ENCODE measurements at places on chromosomes 4 and X. TPM values are rescaled to one million over a fixed set of nuclear protein-coding genes. Genes with fewer than 3 reads are reported as not detected.

SRPX gene
- 45.2 TPM for total RNA-seq

ARX gene
- not detected for total RNA-seq

HPSE gene
- 1.3 TPM for total RNA-seq

NLRP2B gene
- not detected for total RNA-seq

DRD5 gene
- total RNA-seq = not detected

LIMCH1 gene
- 232 TPM for total RNA-seq

EDA gene
- 12.8 TPM for total RNA-seq

MTMR8 gene
- total RNA-seq = 0.17 TPM

GAGE1 gene
- total RNA-seq = not detected

DNA sequence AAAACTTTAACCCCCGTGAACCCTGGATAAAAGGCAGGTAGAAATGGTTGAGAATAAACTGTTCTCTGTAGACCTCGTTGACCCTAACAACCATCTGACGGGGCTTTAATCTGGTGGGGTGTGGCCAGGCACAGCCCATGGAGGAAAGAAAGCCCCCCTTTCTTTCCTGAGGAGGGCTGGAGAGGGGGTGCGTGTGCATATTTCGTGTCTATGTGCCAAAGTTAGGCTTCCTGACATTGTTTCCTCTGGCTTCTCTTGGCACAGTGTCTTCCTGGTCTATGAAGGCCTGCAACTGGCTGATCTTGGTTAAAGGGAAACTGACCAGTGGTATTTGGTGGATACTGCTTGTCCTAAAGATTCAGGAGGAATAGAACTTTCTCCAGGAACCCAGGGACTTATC lies 97.1 kb downstream of the MGST2 start:
- DNase-seq = no peak

DNA sequence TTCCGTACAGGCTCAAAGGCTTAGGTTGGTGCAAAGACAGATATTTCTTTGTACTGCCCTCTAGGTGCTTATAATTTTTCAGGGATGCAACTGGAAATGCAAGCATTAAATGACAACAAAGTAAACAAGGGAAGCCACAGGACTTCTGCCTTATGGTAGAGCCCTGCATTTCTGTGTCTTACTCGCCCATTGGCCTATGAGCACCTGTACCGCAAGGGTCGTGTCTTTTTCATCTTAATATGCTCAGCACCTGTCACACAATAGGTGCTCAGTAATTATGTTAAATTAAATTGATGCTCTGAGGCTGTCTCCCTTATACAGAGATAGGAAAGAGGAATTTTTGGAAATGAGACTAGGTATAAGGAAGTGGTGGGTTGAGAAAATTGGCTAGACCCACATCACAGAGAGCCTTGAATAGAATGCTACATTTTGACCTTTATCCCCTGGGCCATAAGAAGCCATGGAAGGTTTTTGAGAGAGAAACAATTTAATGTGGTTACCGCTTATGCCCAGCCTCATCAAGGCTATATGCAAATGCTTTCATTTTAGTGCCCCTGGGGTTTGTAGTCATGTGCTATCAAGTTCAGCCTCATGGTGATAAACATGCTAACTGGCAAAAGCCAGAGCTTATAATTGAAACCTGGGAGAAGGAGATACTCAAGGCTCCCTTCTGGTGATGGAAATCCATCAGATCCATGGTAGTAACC lies 16.3 kb downstream of the VSIG4 start:
- DNase-seq = no peak

GRCh38 chrX:45952030-45952429 lies 593.2 kb downstream of the ZNF674 start:
- DNase-seq = no peak

GRCh38 chrX:9851890-9852289 lies 65.7 kb downstream of the SHROOM2 start:
- no peak for DNase-seq

DNA sequence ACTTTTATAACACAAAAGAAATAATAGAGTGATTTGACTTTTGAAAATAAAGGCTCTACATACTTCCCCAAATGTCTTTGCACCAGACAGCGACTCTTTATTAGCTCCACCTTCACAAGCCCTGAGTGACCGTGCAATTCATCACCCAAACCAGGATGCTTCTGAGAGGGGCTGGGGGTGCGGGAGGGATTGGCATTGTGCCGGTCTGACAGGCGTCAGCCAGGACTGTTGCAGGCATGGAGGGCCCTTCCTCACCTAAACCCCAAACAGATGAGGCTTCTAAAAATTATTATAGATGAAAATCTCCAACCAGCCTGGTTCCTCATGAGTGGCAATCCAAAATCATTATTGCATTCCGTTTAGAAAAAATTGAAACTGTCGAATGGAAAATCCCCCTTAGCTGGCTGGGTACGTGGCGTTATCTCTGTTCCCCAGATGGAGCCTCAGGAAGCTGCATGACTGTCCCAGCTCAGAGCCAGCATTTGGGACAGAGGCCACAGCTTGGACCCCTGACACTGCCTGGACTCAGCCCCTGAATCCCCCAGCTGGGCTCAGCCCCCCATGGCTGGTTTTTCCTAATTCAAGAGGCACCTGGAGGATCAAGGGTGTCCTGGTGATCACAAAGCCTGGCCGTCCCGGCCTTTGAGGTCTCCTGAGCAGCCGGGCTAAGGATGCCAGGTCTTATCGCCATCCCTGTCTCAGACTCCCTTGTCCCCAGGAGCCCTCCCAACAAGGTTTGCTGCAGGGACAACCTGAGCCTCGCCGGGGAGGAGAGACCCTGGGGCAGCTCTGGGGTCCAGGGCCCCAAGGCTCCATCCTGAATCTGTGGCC lies 60.4 kb downstream of the SORCS2 start:
- no peak for DNase-seq

DNA sequence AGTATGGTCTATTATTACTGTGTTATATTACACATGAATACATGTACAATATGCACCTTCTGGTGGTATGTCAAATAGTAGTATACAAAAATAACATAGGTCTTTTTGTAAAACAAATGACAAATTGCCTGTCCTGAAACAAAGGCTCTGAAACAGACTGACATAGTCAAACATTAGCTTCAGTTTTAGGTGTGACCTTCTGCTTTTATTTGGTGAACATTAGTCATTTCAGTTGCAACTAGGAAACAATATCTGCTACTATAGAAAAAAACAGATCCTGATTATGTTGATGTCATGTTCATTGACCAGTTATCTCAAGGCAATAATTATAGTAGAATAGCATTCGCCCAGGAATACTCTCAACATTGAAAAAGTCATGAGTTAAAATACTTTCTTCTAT lies 123.0 kb downstream of the CHRNA9 start:
- no peak for DNase-seq

GRCh38 chr4:158671665-158671914 lies at the start of gene C4orf46:
Gene C4orf46 (minus strand): TSS chr4:158671887. CDS start chr4:158671801, 86 bp downstream.
- DNase-seq = no peak

- DNase-seq = peak; percentile 61
Measured at GRCh38 chr4:54099748-54100574, at the start of gene GSX2. Gene GSX2 (plus strand): TSS chr4:54100163. CDS start chr4:54100345, 182 bp downstream.

GRCh38 chr4:11299016-11299415 lies 129.7 kb downstream of the HS3ST1 start:
- DNase-seq = no peak

GRCh38 chr4:173259310-173259709 lies 74.8 kb downstream of the HMGB2 start:
- DNase-seq = no peak

DNA sequence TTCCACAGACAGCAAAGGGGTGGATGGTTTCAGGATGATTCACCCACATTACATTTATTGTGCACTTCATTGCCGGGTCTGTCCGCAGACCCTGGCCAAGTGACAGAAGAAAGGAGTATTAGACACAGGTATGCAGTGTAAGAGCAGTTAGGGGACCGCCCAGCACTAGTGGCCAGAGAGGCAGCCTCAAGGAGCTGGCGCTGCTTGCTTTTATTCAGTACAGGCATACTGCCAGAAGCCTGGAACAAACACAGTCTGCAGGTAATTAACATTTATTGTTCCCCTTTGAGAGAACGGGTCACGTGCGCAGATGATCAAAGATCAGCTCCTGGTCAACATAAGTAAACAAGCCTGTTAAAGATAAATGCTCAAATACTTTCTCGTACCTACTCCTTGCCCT lies 1639.0 kb upstream of the IGFBP7 start:
- DNase-seq = no peak

DNA sequence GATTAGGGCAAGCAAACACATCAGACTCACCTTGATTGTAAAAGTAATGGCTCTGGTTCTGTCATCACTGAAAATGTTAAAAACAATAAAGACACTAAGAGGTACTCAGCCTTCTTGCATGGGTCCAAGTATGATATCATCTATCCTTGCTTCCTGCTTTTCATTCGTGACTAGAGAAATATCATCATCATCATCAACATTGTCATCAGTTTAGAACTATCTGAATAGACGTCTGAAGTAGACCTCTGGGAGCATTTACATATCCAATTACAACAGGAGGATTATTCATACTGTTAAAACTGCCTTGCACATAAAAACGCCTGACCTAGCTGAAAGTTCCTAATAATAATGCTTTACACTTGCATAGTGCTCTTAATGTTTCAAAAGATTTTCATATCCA lies 9.8 kb upstream of the FRAS1 start:
- no peak for DNase-seq

GRCh38 chr4:7466904-7467303 lies 32.2 kb upstream of the PSAPL1 start:
- no peak for DNase-seq

GRCh38 chr4:173509036-173510001 lies 20.7 kb downstream of the HAND2 start:
- peak; percentile 83 for DNase-seq

DNA sequence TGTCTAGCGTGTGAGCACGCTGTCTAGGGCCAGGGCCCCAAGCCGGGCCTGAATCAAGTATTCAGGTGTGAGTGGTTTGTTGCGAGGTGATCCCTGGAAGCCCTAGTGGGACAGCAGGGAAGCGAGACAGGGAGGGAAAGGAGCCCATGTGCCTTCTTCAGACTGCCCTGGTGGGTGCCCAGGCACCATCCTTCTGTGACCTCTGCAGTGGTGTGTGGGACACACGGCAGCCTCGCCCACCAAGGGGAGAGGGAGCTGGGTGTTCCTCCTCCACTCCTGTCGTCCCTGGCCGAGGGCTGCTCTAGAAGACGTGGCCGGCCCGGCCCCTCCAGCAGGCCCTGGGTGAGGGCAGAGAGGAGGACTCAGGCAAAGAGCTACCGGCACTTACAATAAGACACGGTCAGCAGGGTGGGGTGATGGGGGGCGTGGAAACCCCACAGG lies 47.4 kb downstream of the HTRA3 start:
- no peak for DNase-seq

- no peak for DNase-seq
Measured at GRCh38 chr4:56666279-56666678, 14.8 kb downstream of the HOPX start.

DNA sequence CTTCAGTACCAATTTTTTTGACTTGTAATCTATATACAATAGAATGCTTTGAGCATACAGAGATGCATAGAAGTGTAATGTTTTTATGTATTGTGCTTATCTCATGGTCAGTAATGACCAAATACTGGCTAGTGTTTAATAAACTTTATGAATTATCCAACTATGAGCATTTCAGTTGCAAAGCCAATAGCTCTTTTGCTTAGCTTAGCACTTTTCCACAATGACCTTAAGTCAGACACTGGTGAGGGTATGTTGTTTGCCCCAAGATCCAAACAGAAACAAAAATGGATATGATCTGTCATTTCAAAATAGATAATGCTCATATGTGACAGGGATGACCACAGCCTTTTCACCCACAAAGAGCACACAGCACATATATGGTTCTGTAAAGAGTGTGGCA lies 393.0 kb downstream of the AFF2 start:
- no peak for DNase-seq

- DNase-seq = no peak
Measured at GRCh38 chr4:169611157-169611556, 1.2 kb downstream of the NEK1 start.

GRCh38 chr4:40306226-40306625 lies 28.9 kb upstream of the CHRNA9 start:
- no peak for DNase-seq

GRCh38 chrX:40385682-40386081 lies 195.1 kb upstream of the ATP6AP2 start:
- no peak for DNase-seq

GRCh38 chrX:137236837-137237236 lies 203.0 kb upstream of the GPR101 start:
- DNase-seq = no peak

Measured in left ventricle myocardium superior (tissue), 1 donor.